ENCODE measurements at places on chromosomes 11 and 22. TPM values are rescaled to one million over a fixed set of nuclear protein-coding genes. Genes with fewer than 3 reads are reported as not detected.

DNA sequence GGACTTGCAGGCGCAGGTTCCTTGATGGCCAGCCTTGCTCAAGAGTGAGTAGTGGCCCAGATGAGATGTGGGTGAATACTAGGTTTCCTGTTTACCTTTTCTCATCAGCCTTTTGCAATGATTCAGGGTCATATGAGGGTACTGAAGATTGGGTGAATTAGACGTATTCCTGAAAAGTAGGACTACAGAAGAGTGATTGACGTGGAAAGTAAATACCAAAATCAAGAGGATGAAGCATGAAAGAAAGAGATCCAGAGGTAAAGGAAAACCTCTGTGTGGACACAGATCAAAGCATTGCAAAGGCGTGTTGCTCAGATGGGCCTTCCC is 59.9 kb downstream of the CYB5R2 start:
- no peaks in the 10 kb centered on the region for H3K27me3 ChIP-seq
- H3K4me1 ChIP-seq, result peaks cover 6% of the 10 kb centered on the region
- DNase-seq, result no peak
- no peaks in the 10 kb centered on the region for H3K36me3 ChIP-seq
- no peak overlapping the region for H3K27ac ChIP-seq

BRSK2 gene
- not detected for total RNA-seq

DNA sequence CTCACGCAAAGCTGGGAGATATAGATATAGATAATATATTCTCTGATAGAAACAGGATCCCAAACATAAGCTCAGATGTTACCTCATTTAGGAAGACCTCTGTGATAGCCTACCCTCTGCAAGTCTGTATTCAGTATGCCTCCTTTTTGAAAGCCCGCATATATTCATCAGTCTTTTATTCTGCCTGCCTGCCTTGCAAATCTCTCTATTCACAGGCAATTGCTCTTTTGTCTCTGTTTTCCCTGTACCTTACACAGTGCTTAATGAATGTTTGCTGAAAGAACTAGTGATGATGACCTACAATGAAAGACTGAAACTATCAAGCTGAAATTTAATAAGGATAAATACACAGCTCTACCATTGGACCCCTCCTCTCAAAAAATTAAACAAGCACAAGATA is 18.4 kb downstream of the DEUP1 start:
- no peaks in the 10 kb centered on the region for H3K36me3 ChIP-seq
- no peak overlapping the region for H3K4me3 ChIP-seq
- H3K27me3 ChIP-seq, result no peaks in the 10 kb centered on the region
- H3K4me1 ChIP-seq, result no peaks in the 10 kb centered on the region
- no peak for DNase-seq

GDPD4 gene
- not detected for total RNA-seq

MORC2 gene
- 12.4 TPM for total RNA-seq

DNA sequence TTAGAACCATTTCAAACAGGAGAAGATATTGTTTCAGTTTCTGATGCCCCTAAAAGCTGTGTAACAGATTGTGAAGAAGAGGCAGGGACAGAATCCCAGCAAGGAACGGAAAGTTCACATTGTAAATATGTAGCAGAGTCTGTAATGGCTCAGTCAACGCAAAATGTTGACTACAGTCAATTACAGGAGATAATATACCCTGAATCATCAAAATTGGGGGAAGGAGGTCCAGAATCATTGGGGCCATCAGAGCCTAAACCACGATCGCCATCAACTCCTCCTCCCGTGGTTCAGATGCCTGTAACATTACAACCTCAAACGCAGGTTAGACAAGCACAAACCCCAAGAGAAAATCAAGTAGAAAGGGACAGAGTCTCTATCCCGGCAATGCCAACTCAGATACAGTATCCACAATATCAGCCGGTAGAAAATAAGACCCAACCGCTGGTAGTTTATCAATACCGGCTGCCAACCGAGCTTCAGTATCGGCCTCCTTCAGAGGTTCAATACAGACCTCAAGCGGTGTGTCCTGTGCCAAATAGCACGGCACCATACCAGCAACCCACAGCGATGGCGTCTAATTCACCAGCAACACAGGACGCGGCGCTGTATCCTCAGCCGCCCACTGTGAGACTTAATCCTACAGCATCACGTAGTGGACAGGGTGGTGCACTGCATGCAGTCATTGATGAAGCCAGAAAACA is 40.8 kb downstream of the IGLL1 start:
- H3K27ac ChIP-seq, result no peak overlapping the region
- peaks cover 8% of the 10 kb centered on the region for H3K27me3 ChIP-seq
- no peaks in the 10 kb centered on the region for H3K36me3 ChIP-seq
- peak; percentile 76 for DNase-seq

EMSY gene
- total RNA-seq, result 17.4 TPM

- H3K27ac ChIP-seq, result no peak overlapping the region
- H3K36me3 ChIP-seq, result no peaks in the 10 kb centered on the region
- H3K4me1 ChIP-seq, result no peaks in the 10 kb centered on the region
- peak; percentile 46 for DNase-seq
Observed at GRCh38 chr11:94417386-94417987, 16.3 kb upstream of the GPR83 start.

GRCh38 chr11:34495239-34495723 is 18.3 kb downstream of the ELF5 start:
- H3K36me3 ChIP-seq, result no peaks in the 10 kb centered on the region
- peaks cover 21% of the 10 kb centered on the region for H3K27me3 ChIP-seq
- DNase-seq, result no peak
- H3K4me3 ChIP-seq, result no peak overlapping the region
- H3K27ac ChIP-seq, result no peak overlapping the region

HBE1 gene
- total RNA-seq, result not detected

DNA sequence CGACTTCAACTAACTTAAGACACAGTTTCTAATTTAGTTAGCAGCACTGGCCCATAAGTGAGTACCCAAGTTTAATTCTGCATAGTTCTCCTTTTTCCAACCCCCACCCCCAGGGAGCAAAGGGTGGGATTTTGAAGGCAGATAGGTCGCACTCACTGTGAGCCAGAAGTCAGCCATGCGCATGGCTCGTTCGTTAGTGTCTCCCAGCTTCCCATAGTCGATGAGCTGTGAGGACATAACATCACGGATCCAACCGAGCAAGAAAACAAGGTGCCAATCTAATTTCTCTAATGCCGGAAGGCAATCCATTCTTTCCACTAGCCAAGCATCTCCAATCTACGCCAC is 577 bp downstream of the MRPL17 start:
- peaks cover 16% of the 10 kb centered on the region for H3K4me1 ChIP-seq

OR8I2 gene
- not detected for total RNA-seq

Measured in osteoblast (primary cell).